ENCODE measurements at places on chromosomes 4 and X.

GRCh38 chr4:148203056-148203898, 238.9 kb downstream of the NR3C2 start:
- no peak for DNase-seq

- no peak for DNase-seq
Measured at GRCh38 chrX:51760657-51761056, 17.4 kb downstream of the GSPT2 start.

GRCh38 chrX:123990602-123991001, 29.1 kb downstream of the STAG2 start:
- no peak for DNase-seq

- DNase-seq = no peak
Measured at GRCh38 chr4:123398066-123398852, 1.7 kb downstream of the SPRY1 start.

GRCh38 chr4:42816189-42816879, 76.2 kb upstream of the GRXCR1 start:
- no peak for DNase-seq

GRCh38 chr4:175930471-175930870, 118.4 kb upstream of the GPM6A start:
- no peak for DNase-seq

Data from activated CD4-positive, alpha-beta T cell treated with anti-CD3 and anti-CD28 coated beads, Interleukin-2, amount 50 U/mL, for 24 hours (primary cell).